Stomach (tissue), 19 donors: ENCODE measurements at places on chromosomes 6 and 20. TPM values are rescaled to one million over a fixed set of nuclear protein-coding genes. Genes with fewer than 3 reads are reported as not detected.
A peak's percentile ranks its signal among the peaks of the same experiment; 100 is the strongest.

Gene HEY2
- not detected for total RNA-seq

Gene ZNF184
- 10.1 TPM for total RNA-seq

Gene SNPH
- 8.2 TPM for total RNA-seq

Gene CGA
- not detected for total RNA-seq

Gene HLA-DMB
- total RNA-seq: not detected

Gene DAAM2
- 20.1 TPM for total RNA-seq

Gene AVP
- not detected for total RNA-seq

DNA sequence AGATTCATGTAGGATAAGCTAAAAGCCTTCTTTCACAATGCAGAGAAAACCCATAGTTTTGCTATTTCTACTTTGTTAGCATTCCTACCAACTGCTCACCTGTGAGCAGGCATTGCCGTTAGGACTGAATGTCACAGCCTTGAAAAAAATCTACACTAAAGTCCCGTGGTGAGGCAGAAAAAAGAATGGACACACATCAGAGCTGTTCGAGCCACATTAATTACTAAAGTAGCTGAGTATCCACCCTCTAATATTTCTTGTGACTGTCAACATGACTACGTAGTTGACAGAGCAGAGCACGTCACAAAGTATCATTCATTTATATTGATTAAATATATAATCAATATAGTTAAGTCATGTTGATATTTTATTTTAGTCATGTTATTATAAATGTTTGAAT, 10.1 kb downstream of the HDGFL1 start:
- H3K4me1 ChIP-seq: no peaks in the 10 kb centered on the region
- H3K36me3 ChIP-seq: no peaks in the 10 kb centered on the region
- no peak overlapping the region for H3K4me3 ChIP-seq
- H3K27me3 ChIP-seq: no peaks in the 10 kb centered on the region
- H3K27ac ChIP-seq: no peak overlapping the region

DNA sequence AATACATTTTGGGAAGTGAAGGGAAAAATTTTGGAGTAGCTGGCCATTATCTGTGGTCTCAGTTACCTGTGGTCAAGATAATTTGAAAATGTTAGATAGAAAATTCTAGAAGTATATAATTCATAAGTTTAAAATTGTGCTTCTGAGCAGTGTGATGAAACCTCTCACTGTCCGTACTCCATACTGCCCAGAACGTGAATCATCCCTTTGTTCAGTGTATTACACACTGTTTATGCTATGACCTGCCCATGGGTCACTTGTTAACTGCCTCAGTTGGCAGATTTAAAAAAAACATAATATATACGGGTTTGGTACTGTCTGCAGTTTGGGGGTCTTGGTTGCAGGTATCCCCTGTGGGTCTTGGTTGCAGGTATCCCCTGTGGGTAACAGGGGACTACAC, 4.1 kb upstream of the CALHM5 start:
- no peaks in the 10 kb centered on the region for H3K4me1 ChIP-seq
- no peak overlapping the region for H3K27ac ChIP-seq
- H3K4me3 ChIP-seq: no peak overlapping the region

- H3K27ac ChIP-seq: no peak overlapping the region
- no peaks in the 10 kb centered on the region for H3K36me3 ChIP-seq
- H3K4me1 ChIP-seq: no peaks in the 10 kb centered on the region
- H3K4me3 ChIP-seq: no peak overlapping the region
Observed at GRCh38 chr20:52953020-52953419, 19.1 kb upstream of the TSHZ2 start.

GRCh38 chr6:116289876-116290275, 10.1 kb upstream of the TSPYL1 start:
- no peak overlapping the region for H3K4me3 ChIP-seq
- DNase-seq: no peak
- H3K27me3 ChIP-seq: no peaks in the 10 kb centered on the region
- H3K4me1 ChIP-seq: no peaks in the 10 kb centered on the region

DNA sequence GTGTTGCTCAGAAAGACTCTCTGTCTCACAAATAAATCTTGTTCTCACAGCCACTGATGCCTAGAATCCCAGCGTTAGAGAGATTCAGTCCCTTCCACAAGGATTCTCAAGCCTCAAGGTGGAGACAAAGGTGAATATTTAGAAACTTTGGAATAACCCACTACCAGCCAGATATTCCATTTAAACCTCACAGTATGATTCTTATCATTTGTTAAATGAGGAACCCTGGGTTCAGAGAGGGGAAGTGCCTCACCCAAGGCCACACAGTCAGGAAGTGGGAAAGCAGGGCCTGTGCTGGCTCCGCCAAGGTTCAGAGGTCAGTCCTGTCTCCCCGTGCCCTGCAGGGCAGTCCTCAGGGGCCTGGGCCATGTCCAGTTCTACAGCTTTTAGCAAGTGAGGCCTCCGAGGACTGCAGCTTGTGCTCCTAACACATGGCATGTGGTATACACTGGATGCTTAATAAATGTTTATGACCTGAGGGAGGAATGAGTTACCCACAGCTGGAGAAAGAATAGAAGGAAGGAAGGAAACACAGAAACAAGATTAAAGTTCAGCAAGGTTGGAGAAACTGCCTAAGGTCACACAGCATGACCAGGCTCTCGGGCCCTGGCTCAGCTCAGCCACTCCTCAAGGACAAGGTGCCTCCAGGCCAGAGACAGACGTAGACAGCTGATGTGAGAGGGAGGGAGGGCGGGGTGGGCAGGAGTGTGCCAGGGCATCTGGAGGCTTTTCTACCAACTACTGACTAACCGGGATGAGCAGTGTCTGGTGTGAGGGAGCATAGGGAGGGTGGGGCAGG, 3.9 kb upstream of the TGM2 start:
- peaks cover 50% of the 10 kb centered on the region for H3K4me1 ChIP-seq
- no peaks in the 10 kb centered on the region for H3K36me3 ChIP-seq
- H3K27me3 ChIP-seq: no peaks in the 10 kb centered on the region
- no peak overlapping the region for H3K4me3 ChIP-seq
- no peak overlapping the region for H3K27ac ChIP-seq
- no peak for DNase-seq

DNA sequence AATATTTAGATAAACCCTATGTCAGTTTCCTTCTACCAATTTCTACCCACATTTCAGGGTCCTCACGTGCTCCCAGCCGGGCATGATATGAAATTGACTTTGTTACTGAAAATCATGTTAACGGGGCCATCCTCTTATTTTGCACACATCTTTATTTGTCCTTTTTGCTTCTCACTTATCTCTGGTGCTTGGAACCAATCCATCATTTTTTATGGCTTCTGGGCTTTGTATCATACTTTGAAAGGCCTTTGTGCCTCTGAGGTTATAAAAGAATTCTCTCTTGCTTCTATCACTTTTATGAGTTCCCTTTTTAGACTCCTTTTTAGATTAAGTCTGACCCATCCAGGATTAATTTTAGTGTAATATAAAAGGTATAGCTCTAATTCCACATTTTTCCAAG, 117.1 kb upstream of the PRND start:
- no peaks in the 10 kb centered on the region for H3K36me3 ChIP-seq
- H3K27ac ChIP-seq: no peak overlapping the region
- no peak for DNase-seq

DNA sequence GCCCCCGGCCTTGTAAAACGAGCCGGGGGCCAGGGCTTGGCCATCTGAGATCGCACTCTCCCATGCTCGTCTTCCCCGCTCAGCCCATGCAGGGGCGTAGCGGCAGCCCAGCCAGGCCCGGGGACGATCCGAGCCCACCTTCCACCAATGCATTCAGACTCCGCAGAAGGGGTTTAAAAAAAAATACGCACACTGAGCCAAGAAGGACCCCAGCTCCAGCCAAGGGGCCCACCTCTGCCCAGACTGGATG, 320 bp downstream of the GSTA4 start:
- H3K4me3 ChIP-seq: peak overlapping the region; percentile 76
- no peaks in the 10 kb centered on the region for H3K36me3 ChIP-seq
- H3K4me1 ChIP-seq: peaks cover 35% of the 10 kb centered on the region
- DNase-seq: peak; percentile 80

DNA sequence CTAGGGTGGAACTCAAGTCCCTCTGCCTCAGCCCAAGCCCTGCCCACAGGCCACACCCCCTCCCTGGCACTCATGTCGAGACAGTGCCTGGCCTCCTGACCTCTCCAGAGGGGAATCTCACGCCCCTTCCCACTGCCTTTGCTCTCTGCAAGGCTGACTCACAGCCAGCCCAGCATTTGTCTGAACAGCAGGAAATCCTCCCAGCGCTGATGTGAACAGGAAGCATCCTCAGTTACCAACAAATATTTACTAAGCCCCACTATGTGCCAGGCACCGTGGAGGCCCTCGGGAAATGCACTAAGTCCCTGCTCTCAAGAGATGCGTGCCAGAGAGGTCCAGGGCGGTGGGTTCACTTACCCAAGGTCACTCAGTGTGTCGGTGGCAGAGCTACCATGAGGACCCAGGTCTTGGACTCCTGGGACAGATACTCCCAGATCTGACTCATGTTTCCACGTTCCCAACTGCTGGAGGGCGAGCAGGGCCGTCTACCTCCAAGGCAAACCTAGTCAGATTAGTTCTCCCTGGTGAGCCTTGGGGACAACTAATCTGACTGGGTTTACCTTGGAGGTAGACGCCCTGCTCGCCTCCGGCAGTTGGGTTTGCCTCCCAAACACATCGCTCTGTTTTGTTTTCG, 7.8 kb downstream of the ADA start:
- peaks cover 79% of the 10 kb centered on the region for H3K4me1 ChIP-seq
- peaks cover 4% of the 10 kb centered on the region for H3K36me3 ChIP-seq
- peak overlapping the region; percentile 82 for H3K27ac ChIP-seq

DNA sequence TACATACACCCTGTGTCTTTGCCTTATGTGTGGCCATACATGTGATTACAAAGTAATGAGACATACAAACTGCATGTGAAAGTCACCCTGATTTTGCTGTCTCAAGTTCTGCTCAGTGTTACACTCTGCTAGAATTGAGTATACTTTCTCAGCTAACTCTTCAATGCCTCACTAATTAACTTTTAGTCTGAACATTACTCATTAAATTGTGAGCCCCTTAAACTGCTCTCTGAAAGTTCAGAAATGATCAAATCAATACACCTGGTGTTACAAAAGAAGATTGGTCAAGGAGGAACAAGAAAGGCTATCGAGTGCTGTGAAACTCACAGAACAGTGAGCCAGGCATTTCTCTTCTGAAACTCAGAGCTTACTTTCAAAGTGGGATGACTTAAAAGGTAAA, 71.3 kb downstream of the MKKS start:
- no peaks in the 10 kb centered on the region for H3K27me3 ChIP-seq
- no peak overlapping the region for H3K4me3 ChIP-seq
- H3K27ac ChIP-seq: no peak overlapping the region
- H3K36me3 ChIP-seq: no peaks in the 10 kb centered on the region

DNA sequence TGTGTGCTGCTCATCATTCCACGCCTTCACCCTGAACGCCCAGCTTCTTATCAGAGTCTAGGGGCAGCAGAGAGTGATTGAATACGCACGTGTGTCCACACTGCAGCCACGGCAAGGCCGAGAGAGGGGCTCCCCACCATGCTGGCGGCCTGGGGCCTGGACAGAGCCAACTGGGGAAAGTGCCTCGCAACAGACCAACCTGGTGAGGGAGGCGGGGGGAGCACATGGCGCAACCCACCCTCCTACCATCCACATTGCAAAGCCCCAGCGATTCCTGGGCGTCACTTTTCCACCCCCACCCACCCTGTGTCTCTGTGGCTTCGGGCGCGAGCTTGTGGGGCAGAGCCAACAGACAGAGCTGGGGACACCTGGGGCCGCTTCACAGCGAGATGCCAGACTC, 66.4 kb upstream of the DUSP22 start:
- H3K4me3 ChIP-seq: no peak overlapping the region
- no peaks in the 10 kb centered on the region for H3K4me1 ChIP-seq
- H3K36me3 ChIP-seq: no peaks in the 10 kb centered on the region
- no peak for DNase-seq
- H3K27ac ChIP-seq: no peak overlapping the region

GRCh38 chr6:147950623-147950987, 392.0 kb upstream of the SASH1 start:
- H3K36me3 ChIP-seq: no peaks in the 10 kb centered on the region
- H3K27ac ChIP-seq: peak overlapping the region; percentile 56
- H3K4me1 ChIP-seq: peaks cover 5% of the 10 kb centered on the region
- H3K4me3 ChIP-seq: no peak overlapping the region
- H3K27me3 ChIP-seq: no peaks in the 10 kb centered on the region

DNA sequence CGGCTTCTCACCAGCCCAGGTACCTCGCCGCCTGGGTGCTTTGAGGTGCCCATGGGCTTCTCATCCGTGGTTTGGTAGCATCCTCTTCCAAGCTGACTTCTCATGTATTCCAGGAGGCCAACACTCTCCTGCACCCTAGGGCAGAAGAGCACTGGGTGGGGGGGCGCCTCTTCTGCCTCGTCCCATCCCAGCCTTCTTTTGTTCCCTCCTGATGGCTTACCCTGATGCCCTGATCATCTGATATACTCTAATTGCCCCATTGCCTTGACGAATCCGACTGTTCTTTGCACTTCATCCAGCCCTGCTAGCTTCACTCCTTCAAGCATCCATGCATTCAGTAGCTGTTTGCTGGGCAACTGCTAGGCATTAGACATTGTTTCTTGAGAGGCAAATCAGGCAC, 60.6 kb downstream of the ZNF831 start:
- H3K4me3 ChIP-seq: no peak overlapping the region
- DNase-seq: no peak
- H3K4me1 ChIP-seq: peaks cover 15% of the 10 kb centered on the region
- no peaks in the 10 kb centered on the region for H3K36me3 ChIP-seq
- H3K27ac ChIP-seq: no peak overlapping the region

DNA sequence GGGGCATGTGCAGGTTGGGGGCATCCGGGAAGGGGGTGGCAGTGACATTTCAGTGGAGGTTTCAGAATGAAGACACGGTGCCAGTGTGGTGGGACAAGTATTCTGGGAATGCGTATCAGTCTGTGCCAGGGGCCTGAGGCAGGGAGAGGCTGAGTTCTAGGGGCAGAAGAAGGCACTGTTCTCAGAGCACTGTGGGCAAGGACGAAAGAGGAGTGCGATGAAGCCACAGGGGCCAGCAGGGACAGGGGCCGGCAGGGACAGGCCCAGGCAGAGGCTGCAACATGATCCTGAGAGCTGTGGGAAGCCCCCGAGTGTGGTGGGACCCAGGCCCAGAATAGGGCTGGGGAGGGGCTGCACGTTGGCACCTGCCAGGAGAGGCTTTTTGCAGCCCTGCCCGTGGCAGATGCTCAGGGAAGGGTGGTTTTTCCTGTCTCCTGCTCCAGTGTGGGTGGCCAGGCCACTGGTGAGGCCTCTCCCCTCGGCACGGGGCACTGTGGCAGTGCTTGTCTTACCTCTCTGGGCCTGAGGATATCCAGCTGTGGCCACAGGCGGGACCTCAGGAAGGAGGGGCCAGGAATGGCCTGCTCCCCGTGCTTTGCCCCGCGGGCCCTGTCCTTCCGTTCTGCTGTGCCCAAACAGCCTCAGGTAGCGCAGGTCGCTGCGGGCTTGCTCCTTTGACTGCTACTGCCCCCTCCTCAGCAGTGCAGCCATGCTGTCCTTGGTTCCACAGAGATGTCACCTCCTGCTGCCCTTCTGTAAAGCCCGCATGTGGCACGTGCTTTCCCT, 10.0 kb downstream of the ENTPD6 start:
- H3K27ac ChIP-seq: no peak overlapping the region
- no peaks in the 10 kb centered on the region for H3K27me3 ChIP-seq
- no peak overlapping the region for H3K4me3 ChIP-seq
- DNase-seq: peak; percentile 17
